ENCODE measurements at places on chromosomes 6 and 20. TPM values are rescaled to one million over a fixed set of nuclear protein-coding genes. Genes with fewer than 3 reads are reported as not detected.

DNA sequence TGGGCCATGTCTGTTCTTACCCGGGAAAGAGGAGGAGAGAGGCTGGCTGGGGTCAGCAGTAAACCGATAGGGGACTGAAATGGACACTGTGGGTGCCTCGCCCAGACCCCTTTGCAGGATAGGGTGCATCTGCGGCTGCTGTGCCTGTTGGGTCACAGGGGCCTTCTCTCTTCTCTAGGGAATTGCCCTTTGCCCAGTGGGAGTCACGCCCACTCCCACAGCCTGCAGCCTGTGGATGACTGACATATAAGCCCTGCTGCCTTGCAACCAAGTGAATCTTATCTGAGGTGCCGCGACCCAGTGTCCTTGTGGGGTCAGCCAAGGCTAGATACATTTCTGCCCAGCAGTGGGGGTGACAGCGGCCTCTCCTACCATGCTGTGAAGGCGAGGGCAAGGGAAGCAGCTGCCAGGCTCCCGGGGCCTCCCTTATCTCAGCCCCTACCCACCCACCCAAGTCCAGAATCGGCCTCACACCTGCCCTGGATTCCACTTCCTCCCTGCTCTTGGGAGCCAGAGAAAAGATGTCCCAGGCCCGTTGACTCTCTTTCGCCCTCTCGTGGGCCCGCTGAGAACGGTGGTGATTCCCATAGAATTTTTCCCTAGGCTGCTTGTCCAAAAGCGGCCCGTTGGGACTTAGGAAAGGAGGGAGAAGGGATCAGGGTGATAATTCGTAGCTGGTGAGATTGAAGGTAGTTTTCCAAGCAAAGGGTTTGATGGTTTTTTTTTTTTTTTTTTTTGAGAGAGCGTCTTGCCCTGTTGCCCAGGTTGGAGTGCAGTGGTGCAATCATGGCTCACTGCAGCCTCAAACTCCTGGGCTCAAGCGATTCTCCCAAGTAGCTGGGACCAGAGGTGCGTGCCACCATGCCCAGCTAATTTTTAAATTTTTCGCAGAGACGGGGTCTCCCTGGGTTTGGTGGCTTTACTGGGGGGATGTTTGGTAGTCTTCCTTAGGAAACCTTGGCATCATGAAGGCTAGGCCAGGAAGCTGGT lies 76.4 kb upstream of the RNF24 start:
- peak; percentile 88 for DNase-seq

DNA sequence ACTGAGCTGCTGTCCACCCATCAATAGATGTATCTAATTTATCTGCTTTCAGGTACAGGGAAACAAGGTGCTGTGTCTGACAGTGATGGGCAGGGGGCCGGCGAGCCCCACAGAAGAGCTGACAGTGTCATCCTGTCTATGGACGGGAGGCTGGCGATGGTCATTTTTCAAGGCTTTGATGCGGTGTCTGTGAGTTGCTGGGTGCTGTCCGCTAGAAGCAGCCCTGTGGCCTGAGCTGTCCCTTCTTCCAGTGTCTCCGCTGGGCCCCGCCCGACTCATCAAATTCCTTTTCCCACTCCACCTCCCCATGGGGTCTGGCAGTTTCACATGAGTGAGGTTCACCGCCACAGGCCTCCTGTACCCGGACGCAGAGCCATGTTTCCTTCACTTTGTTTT lies 161.4 kb upstream of the PMEPA1 start:
- peak; percentile 76 for DNase-seq

- DNase-seq = no peak
These were observed 67.8 kb upstream of the RALY start for GRCh38 chr20:33925867-33926266.

GRCh38 chr6:137146206-137146605 lies 27.2 kb downstream of the IL22RA2 start:
- no peak for DNase-seq

DNA sequence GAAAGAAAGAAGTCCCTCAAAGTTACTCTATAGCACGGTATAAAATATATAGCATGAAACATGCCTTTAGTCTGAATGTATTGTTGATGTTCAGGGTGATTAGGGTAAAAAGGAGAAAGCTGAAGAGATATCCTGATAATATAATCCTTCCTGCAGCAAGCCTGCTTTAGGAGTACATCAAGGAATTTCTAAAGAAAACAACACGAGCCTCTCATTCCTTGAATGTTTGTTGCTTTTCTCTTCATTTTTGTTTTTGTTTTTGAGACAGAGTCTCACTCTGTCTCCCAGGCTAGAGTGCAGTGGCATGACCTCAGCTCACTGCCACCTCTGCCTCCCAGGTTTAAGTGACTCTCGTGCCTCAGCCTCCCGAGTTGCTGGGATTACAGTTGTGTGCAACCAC lies 79.1 kb downstream of the CD164 start:
- no peak for DNase-seq

The SERINC3 gene
- total RNA-seq = 94.3 TPM

Measured in cardiac septum (tissue), 1 donor.